ENCODE measurements at places on chromosomes 16 and 17.

GRCh38 chr17:35766903-35767510 is 6.3 kb downstream of the C17orf50 start:
- DNase-seq: peak; percentile 10

GRCh38 chr17:83052241-83052564 is 27.2 kb upstream of the METRNL start:
- no peak for DNase-seq

DNA sequence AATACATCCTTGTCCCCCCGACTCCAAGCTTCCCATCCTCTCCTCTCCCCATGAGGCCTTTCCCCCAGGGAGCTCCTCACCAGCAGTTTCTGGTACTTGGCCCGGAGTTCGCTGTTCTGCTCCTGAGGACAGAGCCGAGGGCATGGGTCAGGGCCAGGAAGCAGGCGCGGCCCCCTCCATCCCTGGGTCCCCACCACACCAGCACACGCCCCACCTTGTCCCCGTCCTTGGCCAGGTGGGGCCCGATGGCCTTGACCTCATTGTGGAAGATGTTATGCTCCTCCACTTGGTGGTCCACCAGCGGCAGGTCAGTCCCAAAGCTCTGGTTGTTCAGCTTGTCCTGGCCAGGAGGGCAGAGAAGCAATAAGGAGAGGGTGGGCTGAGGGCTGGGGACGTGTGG is 36.2 kb downstream of the PPL start:
- no peak for DNase-seq

DNA sequence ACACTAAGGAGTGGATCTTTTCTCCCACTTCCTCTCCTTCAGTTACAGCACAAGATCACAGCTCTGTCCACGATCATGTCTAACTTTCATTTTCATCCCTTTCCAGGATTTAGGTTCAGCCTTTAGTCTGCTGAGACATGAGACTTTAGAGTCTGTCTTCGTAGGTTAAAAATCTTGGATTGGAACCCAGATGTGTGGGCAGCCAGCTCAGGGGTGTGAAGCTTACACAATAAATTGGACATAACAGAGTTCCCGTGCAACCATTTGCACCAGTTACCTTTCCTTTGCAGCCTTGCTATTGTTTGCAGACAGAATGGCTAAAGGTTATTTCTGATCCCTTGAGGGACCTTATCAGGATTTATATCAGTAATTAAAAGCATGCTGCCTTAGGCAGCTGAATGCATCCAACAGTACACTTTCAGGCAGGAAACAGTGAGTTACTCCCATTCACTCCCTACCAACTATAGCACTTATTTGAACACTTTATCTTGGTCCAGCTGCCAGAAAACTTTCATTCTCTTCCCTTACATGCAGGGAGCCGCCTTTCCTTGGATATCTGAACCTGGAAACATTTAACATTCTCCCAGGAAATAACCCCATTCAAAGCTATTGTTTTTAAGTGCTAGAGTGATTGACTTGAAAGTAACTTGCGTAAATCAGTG is 87.3 kb downstream of the TMEM100 start:
- no peak for DNase-seq

DNA sequence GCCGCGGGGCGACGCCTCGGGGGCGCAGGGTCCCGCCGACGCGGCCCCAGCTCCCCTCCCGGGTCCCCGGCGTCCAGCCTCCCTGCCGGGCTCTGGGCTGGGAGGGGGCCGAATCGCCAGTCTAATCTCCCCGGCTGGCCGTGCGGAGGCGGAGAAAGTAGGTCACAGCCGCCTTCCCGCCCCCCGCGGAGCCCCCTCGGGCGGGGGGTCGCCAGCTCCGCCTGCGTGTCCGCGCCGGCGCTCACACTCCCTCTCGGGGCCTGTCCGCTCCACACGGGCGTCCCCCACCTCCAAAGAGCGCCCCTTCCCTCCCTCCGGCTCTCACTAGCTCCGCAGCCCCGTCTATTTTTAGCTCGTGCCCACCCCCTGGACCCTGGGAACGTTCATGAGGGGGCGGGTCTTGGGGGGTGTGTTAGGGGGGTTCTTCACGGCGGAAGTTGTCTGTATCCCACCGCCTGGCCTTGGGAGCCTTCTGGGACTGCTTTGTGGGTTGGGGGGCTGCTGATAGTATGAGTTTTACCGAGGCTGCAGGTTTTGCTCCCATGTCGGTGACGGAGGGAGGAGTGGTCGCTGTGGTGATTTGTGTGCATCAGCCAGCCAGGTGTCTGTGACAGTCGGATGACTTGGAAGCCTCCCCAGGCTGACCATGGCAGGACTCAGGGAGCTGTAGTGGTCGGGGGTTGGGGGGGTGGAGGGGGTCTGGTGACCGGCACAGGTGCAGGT is 1.1 kb downstream of the ATP1B2 start:
- DNase-seq: no peak

GRCh38 chr17:20210614-20211013 is 201.5 kb downstream of the SPECC1 start:
- DNase-seq: no peak

- DNase-seq: no peak
Observed at GRCh38 chr17:61408151-61409041, 8.8 kb downstream of the TBX2 start.

GRCh38 chr16:55489119-55489955 is 10.3 kb downstream of the MMP2 start:
- no peak for DNase-seq

- no peak for DNase-seq
Observed at GRCh38 chr16:66372078-66372897, 5.8 kb downstream of the CDH5 start.

DNA sequence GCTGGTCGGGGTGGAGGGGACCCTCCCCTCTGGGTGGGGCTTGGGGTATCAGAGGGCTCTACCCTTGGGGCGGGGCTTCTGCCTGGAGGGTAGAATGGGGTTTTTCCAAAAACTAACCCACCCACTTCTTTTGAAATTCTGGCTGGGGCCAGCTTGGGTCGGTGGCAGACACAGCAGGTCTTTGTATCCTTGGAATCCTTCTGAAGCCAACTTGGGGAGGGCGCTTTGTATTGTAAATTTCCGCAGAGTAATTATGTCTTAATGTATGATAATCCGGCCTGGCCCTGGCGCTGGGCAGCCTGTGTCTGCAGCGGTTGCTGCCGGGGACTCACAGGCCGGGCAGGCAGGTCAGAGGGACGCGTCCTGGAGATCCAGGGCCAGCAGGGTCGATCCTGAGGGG is 33.9 kb upstream of the GSE1 start:
- no peak for DNase-seq

DNA sequence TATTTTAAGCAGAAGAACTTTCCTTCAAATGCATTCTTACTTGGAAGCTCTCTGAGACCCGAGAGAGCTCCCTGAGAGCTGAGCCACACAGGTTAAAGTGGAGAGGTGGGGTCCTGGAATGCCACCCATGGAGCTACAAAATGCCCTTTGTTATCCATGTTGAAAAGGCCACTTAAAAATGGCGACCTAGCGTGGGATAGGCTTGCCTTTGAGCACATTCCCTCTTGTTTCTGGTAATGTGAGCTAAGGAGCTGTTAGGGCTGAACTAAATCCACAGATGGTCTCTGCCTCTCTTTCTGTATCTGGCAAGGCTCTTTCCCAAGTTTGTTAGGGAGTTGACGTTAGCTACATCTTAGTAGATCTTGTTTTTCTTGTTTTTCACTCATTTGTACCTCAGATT is 171.6 kb downstream of the SNX29 start:
- DNase-seq: no peak

DNA sequence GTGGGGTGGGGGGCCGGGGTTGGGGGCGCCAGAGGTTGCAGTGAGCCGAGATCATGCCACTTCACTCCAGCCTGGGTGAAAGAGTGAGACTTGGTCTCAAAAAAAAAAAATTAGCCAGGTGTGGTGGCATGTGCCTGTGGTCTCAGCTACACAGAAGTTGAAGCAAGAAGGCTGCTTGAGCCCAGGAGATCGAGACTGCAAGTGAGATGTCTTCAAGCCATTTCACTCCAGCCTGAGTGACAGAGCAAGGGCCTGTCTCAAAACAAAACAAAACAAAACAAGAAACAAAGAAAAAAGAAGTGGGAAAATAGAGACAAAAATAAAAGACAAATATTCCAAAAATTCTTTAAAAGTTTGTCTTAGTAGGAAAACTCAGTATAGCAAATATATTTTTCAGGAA is 135.1 kb upstream of the CORO6 start:
- no peak for DNase-seq

Data from nucleus accumbens (tissue), 56 donors.